Ovary (tissue), 10 donors: ENCODE measurements at places on chromosomes 4 and X. TPM values are rescaled to one million over a fixed set of nuclear protein-coding genes. Genes with fewer than 3 reads are reported as not detected.

DNA sequence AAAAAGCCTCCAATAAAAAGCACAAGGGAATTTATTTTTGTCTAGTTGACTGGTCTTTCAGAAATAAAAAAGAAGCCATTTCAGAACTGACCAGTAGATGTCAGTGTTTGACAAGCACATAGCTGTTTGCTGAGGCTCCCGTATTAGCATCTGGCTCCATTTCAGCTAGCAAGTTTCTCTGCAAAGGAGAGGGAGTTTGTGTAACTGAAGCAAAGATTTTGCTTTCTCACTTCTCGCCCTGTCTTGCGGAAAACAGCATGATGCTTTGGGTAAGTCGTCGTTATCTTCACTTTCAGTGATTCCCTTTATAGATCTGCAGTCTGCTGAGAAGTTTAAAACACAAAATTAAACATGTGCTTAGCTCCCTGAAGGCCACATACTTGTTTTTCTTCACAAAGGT, 85.5 kb downstream of the CT47B1 start:
- peak; percentile 60 for DNase-seq

Gene PRKG2
- polyA plus RNA-seq = 0.15 TPM

GRCh38 chrX:72142094-72142793, 10.5 kb upstream of the RTL5 start:
- no peak for DNase-seq

GRCh38 chrX:30702736-30703135, 49.5 kb downstream of the GK start:
- no peak for DNase-seq

Gene CFI
- polyA plus RNA-seq = 38.2 TPM

DNA sequence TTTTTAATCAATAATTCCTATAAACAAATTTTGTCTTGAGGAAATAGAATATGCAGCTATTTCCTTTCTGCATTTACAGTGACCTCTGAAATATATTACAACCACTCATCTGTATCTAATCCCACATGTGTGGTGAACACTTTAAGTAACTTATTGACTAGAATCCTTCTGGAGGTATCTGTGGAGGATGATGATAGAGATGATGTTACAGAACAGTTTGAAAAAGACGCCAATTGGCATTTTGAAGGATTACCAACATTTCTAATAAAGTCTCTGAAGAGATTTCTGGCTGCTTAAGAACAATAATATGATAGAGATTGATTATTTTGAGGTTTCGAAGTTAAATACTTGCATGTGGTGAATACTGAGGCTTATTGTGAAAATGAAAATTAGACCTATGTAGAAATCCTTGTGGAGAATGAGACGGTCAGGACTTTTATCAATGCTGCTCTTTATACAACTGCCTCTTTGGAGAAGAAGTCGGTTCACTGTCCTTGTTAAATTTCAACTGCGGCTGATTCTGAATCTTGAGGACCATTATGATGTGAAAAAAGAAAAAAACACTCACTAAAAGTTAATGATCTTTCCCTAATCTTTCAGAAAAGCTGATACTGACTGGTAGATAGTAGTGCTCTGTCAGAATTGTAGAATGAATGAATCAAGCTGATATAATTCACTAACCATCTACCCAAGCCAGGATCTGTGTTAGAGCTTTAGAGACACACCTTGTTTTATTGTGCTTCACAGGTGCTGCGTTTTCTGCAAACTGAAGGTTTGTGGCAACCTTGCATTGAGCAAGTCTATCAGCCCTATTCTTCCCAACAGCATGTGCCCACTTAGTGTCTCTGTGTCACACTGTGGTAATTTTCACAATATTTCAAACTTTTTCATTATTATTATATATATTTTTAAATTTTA, 204.7 kb downstream of the SPRY1 start:
- DNase-seq = no peak

DNA sequence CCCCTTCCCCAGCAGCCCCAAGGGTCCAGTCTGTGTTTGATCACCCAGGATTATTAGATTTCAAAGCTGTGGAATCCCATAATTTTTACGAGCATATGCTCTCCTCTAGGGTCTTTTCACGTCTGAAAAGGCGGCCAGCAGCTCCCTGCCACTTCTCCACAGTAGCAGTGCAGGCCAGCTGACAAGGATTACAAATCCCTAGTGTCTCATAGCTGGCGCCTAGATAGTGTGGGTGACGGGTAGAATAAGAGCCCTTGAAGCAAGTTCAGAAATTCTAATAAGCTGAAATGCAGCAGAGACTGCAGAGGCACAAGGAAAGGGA, 79.4 kb downstream of the RLIM start:
- no peak for DNase-seq

DNA sequence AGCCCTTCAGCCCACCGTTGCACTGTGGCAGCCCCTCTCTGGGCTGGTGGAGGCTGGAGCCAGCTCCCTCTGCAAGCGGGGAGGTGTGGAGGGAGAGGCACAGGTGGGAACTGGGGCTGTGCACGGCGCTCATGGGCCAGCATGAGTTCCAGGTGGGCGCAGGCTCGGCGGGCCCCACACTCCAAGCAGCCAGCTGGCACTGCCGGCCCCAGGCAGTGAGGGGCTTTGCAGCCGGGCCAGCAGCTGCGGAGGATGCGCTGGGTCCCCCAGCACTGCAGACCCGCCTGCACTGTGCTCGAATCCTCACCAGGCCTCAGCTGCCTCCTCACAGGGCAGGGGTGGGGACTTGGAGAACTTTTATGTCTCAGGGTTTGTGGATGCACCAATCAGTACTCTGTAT, 1354.8 kb upstream of the IGFBP7 start:
- no peak for DNase-seq

DNA sequence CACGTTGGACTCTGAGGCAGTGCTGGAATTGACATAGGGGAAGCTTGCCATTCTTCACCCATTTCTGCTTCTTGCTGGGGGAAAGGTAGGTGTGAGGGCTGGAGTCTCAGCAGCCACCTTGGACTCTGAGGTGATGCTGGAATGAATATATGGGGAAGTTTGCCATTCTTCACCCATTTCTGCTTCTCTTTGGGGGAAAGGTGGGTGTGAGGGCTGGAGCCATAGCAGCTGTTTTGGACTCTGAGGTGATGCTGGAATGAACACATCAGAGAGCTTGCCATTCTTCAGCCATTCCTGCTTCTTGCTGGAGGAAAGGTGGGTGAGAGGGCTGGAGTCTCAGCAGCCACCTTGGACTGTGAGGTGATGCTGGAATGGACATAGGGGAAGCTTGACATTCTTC, 115.1 kb downstream of the CRLF2 start:
- DNase-seq = no peak

GRCh38 chr4:76233967-76234678, 17.4 kb upstream of the FAM47E start:
- no peak for DNase-seq

DNA sequence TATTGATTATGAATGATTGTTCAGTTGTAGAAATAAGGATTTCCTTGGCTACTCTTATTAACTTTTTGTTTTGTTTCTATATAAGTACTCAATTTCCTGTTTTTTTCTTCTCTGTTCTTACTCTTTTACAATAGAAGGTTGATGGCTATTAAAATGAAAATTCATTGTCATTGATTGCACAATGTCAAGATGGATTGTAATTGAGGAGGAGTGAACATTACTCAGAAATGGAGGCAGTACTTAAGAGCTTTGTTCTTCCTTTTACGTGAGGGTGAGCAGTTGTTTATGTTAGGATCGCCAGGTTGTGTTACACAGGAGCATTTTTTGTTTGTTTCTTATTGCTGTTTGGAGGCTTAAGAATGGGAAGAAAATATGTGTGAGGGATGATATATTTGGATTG, 2062.4 kb downstream of the ARAP2 start:
- DNase-seq = no peak

- DNase-seq = no peak
Measured at GRCh38 chr4:101274888-101275752, 72.2 kb downstream of the PPP3CA start.

Gene YY2
- 1.1 TPM for polyA plus RNA-seq

DNA sequence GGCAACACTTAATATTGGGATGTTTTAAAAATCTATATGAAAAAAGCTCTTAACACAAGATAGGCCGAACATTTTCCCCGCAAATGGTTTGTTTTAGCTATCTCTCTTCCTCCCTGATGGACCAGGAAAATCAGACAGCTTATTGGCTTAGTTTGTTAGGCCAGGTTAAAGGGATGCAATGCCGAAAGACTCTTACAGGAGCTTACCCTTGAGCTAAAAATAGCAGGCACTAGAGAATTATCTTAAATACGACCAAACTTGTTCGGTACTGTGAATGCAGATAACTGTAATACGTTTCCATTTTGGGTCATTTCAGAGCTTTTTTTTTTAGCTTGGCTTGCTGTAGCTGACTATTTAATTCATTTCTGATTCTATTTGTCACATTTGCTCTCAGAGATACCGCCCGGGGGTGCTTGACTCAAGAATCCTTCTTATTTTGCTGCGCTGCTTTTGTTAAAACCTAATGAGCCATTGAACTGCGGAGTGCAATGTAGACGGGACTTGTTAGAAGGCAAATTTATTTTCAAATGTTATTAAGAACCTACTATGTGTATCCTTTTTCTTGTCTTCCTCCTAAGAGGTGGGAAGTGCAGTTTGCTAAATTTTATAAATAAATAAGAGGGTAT, 23.3 kb downstream of the PPARGC1A start:
- DNase-seq = no peak

DNA sequence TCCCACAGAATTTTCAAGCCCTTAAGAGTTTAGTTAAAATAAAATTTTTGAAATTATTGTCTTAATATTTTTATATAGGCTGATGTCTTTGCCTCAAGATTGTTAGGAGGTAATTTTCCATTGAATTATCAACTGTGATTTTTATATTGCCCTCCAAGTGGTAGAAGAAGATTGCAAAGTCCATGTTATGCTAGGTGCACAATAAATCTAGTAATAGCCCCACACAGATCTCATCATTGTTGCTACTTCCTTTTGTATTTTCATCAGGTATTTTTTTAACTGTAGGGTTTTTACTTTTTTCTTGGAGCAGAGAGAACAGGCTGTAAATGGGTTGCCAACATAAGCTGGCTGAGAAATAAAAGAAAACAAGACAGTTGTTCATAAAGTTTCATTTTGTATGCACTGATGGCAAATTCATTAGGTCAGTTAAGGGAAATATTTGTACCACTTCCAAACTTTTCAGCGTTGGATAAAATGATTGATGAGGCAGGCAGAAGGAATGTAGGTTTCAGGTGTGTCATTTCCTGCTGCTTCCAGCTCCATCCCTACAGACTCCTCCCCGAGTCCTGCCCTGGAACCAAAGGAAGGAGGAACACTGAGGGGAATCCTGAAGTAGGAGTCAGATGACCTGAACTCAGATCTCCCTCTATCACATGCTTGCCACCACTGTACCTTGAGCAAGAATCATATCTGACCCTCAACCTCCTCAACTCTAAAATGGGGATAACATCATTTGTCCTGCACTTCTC, 105.5 kb downstream of the PRRG1 start:
- DNase-seq = no peak

Gene GLOD5
- polyA plus RNA-seq = not detected

Gene NEIL3
- polyA plus RNA-seq = 0.52 TPM

- no peak for DNase-seq
Measured at GRCh38 chr4:85642356-85643100, 167.6 kb downstream of the ARHGAP24 start.

DNA sequence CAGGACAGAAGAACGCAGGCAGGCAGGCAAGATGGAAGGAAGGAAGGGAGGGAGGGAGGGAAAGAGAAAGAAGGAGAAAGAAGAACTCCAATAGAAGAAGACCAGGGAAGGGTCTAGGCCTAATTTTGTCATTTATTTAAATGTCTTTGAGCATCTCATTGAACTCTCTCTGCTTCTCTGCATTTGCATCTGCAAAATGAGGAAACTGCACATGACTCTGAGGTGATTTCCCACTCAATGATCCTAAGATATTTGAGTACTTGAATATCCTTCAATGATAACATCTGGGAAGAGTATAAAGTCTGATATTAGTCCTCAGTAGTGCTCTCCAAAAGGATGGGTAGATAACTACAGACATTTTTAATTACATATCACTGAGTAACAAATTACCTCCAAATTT, 33.1 kb upstream of the RBPJ start:
- no peak for DNase-seq

- no peak for DNase-seq
Measured at GRCh38 chr4:100936661-100937375, 410.5 kb downstream of the PPP3CA start.

GRCh38 chrX:140507223-140507981, 2.5 kb upstream of the SOX3 start:
- no peak for DNase-seq

Gene RBMXL3
- polyA plus RNA-seq = not detected

Gene PLP1
- 11.1 TPM for polyA plus RNA-seq

GRCh38 chrX:63657821-63658220, 127.2 kb downstream of the ARHGEF9 start:
- DNase-seq = no peak

DNA sequence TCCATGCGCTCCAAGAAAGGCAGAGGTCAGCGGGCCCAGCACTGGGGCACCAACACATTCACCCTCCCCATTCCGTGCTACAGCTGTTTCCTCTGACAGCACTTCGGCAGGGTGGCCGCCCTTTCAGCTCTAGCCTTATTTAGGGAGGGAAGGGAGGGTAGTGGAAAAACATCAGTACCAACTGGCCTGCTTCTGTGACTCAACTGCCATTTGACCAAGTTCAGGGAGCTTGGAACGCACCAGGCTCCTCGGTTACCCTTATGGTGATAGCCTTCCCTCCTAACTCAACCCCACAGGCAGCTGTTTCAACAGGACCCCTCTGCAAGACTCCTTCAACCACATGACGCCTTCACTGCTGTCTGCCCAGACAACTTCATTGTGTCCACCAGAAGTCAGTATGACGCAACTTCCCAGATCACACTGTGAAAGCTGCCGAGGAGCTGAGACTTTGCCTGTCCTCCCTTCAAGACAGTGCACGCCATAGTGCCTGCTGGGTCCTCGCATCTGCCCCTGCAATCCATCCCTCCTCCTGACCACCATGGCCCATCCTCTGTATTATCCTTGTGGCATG, 132.2 kb downstream of the AFAP1 start:
- no peak for DNase-seq

Gene MAGEB2
- polyA plus RNA-seq = not detected

DNA sequence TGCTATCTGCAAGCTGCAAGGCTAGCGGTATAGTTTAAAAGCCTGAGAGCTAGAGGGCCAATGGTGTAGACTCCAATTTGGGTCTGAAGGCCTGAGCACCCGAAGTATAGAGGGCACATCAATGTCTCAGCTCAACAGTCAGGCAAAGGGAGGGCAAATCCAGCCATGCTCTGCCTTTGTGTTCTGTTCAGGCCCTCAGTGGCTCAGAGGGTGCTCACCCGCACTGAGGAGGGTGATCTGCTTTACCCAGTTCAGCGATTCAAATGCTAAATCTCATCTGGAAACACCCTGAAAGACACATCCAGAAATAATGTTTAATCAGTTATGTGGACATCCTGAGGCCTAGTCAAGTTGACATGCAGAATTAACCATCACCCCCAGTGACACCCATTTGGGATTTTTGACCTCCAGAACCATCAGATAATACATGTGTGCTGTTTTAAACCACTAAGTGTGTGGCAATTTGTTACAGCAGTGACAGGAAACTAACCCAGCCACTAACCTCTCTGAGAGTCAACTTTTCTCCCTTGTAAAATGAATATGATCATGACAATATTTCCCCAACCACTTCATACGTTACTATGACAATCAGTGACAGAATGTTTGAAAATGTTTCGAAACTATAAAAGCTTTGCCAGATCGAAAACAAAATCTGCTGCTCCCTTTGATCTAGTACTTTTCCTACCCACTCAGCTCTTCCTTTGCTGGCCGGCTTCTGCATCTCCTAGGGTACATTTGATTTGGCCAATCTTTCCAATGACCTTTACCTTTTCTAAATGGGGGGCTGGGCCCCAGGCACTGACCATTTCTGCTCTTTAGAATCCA, 8.4 kb upstream of the TBL1X start:
- DNase-seq = no peak
